ENCODE measurements at places on chromosomes 5 and 9.

DNA sequence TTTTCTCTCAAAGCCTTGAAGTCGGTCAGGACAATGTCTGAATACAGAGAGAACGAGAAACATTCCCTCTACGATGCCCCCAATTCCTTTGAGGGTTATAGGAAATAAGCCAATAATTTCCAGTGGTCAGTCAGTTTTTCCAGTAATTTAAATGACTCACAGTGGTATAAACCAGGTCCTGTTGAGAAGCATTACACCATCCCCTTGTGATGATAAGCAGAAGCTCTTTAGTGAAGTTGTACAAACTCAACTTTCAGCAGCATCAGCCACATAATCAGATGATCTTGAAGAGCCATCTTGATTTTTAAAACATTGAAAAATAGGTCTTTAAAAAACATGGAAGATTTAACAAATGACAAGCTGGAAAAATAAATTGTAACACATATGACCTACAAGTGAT is 173.9 kb upstream of the ZNF462 start:
- no peak for DNase-seq

DNA sequence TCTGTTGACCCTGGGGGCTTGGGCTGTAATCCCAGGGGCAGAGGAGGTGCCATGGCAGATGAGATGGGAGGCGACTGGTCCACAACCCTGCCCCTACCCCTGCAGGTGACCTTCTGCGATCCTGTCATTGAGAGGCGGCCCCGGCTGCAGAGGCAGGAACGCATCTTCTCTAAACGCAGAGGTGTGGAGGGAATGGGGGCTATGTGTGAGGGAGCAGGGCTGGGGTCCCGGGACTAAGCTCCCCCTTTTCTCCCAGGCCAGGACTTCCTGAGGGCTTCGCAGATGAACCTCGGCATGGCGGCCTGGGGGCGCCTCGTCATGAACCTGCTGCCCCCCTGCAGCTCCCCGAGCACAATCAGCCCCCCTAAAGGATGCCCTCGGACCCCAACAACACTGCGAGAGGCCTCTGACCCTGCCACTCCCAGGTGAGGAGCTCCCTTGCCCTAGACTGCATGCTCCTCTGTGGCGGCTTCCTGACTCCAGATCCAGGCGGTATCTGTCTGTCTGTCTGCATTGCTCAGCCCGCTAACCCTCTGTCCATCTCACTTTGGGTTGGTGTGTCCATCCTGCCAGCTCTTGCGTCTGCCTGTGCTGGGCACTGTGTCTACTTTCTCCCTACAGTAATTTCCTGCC is 9.9 kb downstream of the ZDHHC12 start:
- DNase-seq = no peak

GRCh38 chr5:150075233-150075632 is 11.1 kb downstream of the CSF1R start:
- DNase-seq = no peak

GRCh38 chr9:107153336-107153735 is 129.7 kb upstream of the RAD23B start:
- no peak for DNase-seq

DNA sequence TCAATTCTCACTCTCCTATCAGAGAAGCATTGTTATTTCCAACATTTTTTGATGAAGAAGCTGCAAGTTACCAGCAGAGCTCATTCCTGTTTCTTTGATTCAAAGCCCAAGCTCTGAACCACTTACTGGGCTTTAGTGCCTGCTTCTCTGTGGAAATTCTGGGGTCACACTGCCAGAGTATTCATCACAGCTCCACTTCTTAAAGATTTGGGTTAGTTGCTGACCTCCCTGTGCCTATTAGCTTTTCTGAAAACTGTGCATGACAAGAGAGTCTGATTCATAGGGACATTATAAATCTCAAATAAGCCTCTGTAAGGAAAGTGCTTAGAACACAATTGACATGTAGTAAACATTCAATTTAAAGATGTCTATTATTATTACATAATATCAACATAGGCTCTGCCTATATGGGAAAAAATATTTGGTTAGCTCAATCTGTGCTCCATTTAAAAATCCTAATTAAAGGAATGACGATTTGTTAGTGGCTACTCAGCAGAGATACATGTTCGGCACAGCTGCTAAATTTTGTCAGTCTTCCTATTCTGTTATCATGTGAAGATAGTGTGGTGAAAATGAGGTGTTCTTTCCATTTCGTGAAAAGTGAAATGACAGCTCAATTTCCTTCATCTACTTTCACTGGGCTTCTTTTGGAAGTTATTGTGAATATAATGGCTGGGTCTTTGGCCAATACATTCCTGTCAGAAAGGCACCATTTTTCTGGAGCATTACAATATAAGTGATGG is 293.0 kb downstream of the KCTD16 start:
- no peak for DNase-seq

- DNase-seq = no peak
These were observed 135.9 kb upstream of the WWC1 start for GRCh38 chr5:168155585-168155984.

- DNase-seq = no peak
These were observed 98.4 kb upstream of the CPLX2 start for GRCh38 chr5:175772747-175773533.

GRCh38 chr9:135887021-135887507 is 20.3 kb downstream of the CAMSAP1 start:
- DNase-seq = no peak

GRCh38 chr5:55286411-55286933 is 21.0 kb downstream of the DHX29 start:
- no peak for DNase-seq

GRCh38 chr9:126618190-126618584 is 4.5 kb downstream of the LMX1B start:
- no peak for DNase-seq

- no peak for DNase-seq
These were observed 5.5 kb downstream of the EFCAB9 start for GRCh38 chr5:172199446-172199845.

- no peak for DNase-seq
These were observed 117.5 kb upstream of the OTULINL start for GRCh38 chr5:14464096-14464495.

DNA sequence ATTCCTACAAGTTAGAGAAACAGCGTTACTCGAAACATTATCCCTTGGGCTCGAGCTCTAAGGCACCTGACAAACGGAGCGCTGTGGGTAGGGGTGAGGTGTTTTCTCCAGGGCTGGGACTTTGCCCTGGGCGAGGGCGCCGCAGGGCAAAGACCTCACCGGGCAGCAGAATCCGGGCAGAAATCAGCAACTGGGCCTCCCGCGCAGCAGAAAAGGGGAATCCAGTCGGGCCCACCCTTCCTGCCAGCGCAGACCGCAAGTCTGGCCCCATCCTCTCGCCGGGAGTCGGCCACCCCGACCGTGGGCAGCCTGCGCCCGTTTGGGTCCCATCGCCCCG is 430 bp upstream of the MSH3 start:
- no peak for DNase-seq

GRCh38 chr9:88498880-88499279 is 36.1 kb upstream of the NXNL2 start:
- DNase-seq = no peak

- no peak for DNase-seq
These were observed 3.7 kb downstream of the MCTP1 start for GRCh38 chr5:95281226-95281625.

Data from NCI-H1694 treated with DMSO at 0.1 percent for 48 hours (cell line).